BJ (cell line): ENCODE measurements at places on chromosomes 1 and 21. TPM values are rescaled to one million over a fixed set of nuclear protein-coding genes. Genes with fewer than 3 reads are reported as not detected.
A peak's percentile ranks its signal among the peaks of the same experiment; 100 is the strongest.

DNA sequence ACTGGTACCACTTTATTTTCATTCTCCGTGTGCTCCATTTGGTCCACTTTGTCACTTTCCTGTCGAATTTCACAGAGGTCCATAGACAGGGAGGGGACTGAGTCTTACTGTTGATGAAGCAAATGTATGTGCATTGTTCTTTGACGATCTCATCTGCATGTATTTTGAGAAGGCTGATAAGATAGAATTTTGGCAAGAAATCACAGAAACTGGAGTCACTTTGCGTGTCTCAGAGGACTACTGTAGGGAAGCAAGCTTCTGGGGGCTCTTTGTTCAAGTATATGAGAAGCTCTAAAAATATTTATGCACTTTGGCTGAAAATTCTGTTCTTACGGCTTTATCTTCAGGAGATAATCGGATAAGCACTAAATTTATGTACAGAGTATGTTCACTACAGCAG, 78.1 kb downstream of the PCBP3 start:
- no peak for DNase-seq

Gene OR2L2
- not detected in 2 replicates for polyA plus RNA-seq

- DNase-seq, result no peak
Measured at GRCh38 chr1:162185314-162186025, 116.0 kb downstream of the NOS1AP start.

DNA sequence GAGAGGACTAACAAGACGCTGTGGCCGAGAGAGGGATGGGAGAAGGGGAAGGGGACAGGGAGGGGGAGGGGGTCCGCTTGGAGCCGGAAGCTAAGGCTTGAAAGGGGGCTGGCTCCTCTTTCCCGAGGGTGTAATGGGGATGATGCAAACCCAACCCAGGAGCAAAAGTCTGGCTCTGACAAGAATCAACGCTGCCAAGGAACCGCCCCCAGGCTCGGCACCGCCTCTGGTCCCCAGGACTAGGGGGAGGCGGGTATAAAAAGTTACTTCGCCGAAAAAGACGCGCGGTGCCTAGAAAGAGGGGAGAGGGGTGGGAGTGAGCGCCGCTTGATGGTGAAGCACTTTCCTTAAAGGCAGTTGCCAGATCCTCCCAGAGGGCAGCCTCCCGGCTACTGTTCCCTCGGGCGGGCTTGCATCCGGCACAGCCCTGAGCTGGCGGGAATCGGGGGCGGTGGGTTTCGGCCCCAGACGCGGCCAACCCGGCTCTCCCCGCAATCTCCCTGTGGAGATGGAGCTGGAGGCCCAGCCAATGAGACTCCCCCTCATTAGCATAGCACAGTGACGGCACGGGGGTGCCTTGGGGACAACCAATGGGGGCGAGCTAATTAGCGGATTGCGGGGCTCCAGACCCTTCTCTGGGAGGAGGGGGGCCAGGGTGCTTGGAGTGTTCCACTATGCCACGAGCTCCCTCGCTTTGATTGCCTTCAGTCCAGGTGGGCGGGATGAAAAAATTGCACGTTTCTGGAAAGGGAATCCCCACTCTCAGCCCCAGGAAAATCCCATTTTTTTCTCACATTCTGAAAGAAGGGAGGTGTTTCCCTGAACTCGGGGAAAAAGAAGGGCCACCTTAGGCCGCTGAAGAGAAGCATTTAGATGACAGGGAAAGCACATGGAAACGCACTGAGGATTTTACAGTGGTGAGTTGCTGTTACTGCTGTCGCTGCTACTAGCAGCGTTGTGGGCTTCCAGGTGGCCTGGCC, at the start of gene KCNT2:
Gene KCNT2, minus strand, starts transcription at position 51 of the 980 bp plus-strand sequence. CDS start 131 bp downstream, outside the sequence.
- DNase-seq, result no peak

GRCh38 chr1:194843077-194843476, 1656.7 kb upstream of the B3GALT2 start:
- DNase-seq, result no peak

- DNase-seq, result no peak
Measured at GRCh38 chr1:177526201-177526600, 355.4 kb downstream of the BRINP2 start.

- no peak for DNase-seq
Measured at GRCh38 chr1:172566196-172566997, 33.4 kb downstream of the SUCO start.

- DNase-seq, result no peak
Measured at GRCh38 chr1:22799971-22800370, 89.3 kb downstream of the EPHB2 start.

- DNase-seq, result no peak
Measured at GRCh38 chr21:29822064-29822463, 117.7 kb downstream of the GRIK1 start.

DNA sequence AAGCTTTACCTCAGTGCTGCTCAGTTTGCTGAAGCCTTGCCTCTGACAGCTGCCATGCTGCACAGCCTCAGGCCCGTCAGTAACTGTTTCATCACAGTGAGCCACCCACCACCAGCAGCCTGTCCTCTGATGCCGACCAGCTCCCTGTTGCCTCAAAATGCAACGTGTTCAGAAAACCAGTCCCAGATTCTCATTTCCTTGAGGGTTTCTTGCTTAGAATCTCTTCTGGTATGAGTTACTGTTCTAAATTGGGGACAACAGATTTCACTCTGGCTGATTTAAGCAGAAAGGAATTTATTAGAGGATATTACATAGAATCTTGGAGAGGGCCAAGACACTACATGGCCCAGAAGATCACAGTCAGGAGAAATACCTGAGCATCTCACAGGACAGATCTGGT, 11.0 kb downstream of the UBL4B start:
- peak; percentile 65 for DNase-seq
